ENCODE measurements at places on chromosomes 7 and 10.

GRCh38 chr7:94590526-94591162 lies 65.3 kb downstream of the SGCE start:
- DNase-seq: peak; percentile 8

GRCh38 chr7:80771523-80771922 lies 133.1 kb downstream of the CD36 start:
- peak; percentile 39 for DNase-seq

DNA sequence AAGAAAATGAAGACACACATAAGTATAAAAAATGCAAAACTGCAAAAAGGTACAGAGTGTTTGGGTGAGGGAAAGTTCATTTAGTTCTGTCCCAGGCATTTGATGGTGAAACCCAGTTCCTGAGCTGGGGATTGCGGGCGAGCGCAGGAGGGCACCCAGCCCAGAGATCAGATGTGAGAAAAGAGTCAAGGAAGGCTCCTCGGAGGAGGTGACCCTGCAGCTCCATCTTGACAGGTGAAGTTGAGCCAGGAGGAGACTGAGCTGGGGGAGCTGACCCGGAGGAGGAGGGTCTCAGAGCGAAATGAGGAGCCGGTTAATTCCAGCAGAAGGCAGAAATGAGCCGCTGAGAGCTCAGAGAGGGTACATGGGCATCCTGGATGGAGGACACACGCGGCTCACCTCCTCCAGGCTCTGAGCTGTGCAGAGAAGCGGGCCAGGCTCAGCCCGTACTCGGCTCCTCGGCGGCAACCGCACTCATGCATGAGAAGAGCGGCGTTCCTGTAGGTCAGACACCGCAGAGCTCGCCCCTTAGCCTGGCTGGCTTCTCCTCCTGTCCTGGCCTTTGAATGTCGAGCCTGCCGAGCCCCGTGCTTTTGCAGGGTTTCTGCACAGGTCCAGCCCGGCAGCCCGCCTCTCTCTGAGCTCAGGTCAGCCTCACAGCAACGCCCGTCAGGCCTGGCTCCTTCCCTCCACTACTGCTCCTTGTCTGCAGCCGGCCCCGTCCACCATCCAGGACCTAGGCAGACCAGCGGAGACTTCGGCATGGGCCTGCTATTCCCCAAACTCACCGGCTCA lies 9.5 kb upstream of the RAMP3 start:
- no peak for DNase-seq

GRCh38 chr7:148935451-148935850 lies 51.4 kb upstream of the EZH2 start:
- no peak for DNase-seq

- DNase-seq: no peak
Observed at GRCh38 chr7:144137501-144137900, 14.5 kb downstream of the OR2A14 start.

DNA sequence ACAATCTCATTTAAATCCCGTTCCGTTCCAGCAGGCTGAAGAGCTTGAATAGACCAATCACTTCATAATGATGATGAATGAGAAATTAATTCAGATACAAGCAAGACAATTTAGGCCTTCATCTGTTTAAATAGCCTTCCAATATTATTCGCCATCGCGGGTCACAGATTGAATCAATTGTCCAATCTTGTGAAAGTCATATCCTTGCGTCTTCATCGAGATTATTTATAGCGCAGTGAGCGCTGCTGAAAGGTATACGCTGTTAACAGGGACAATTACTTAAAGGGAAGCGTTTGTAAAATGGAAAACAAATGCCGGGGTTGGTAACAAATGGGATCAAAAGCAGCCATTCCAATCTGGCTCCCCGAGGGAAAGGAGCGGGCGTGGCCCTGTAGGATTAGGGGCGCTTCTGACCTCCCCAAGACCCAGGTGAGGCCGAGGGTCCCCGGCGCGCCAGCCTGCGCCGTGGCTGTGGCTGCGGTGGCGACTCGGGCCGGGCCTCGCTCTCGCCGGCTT lies 8.6 kb downstream of the EVX1 start:
- DNase-seq: no peak
